ENCODE measurements at places on chromosomes 11 and 22.
A peak's percentile ranks its signal among the peaks of the same experiment; 100 is the strongest.

- no peak for DNase-seq
Measured at GRCh38 chr11:103805688-103806009, 230.8 kb upstream of the DDI1 start.

GRCh38 chr22:17366830-17367229, 2.4 kb upstream of the CECR2 start:
- peak; percentile 64 for DNase-seq

DNA sequence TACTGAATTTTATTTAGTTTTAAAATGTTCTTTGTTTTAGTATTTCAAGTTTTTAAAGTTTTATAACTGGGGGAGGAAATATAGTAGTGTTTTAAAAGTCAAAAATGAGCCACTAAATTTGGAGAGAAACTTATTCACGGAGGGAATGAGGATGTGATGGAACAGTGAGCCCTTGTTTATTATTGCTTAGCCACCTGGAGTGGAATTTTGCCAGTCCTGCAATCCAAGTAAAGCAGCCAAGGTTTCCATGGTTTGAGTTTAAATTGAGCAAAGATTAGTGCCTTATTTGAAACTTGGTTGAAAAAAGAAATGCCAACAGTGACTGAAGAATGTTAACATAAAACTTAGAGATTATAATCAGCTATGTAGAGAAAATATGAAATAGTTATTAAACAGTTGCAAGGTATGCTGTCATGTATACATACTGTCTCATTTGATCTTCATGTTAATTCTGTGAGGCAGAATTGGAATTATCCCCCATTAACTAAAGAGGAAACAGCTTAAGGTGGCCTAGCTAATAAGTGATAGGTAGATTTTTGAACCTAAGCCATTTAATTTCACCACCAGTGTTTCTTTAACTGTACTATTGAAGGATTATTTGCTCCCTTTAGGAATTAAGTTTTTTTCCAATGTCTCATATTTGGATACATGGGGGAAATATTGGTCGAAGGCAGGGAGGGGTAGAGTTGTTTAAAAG, 36.4 kb downstream of the SWAP70 start:
- no peak for DNase-seq

DNA sequence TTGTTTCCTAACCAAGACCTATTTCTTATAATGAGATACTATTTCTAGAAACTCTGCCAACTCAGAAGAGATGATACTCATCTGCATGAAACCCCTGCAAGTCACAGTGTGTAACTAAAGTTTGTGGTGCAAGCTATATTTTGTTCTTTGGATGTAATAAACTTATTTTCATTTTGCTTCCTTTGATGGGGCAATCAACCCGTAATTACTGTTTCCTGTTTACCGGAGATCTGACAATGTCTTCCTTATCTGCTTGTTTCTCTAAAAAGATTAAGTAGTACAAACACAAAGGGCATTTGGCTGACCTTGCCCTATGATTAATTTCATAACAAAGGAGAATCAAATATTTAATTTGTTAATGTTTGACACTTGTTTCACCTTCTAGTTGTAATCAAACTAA, 846.6 kb upstream of the ANO3 start:
- DNase-seq, result no peak

- no peak for DNase-seq
Measured at GRCh38 chr11:17381156-17381555, 7.3 kb downstream of the KCNJ11 start.

- DNase-seq, result no peak
Measured at GRCh38 chr11:28963187-28963586, 855.0 kb downstream of the METTL15 start.

DNA sequence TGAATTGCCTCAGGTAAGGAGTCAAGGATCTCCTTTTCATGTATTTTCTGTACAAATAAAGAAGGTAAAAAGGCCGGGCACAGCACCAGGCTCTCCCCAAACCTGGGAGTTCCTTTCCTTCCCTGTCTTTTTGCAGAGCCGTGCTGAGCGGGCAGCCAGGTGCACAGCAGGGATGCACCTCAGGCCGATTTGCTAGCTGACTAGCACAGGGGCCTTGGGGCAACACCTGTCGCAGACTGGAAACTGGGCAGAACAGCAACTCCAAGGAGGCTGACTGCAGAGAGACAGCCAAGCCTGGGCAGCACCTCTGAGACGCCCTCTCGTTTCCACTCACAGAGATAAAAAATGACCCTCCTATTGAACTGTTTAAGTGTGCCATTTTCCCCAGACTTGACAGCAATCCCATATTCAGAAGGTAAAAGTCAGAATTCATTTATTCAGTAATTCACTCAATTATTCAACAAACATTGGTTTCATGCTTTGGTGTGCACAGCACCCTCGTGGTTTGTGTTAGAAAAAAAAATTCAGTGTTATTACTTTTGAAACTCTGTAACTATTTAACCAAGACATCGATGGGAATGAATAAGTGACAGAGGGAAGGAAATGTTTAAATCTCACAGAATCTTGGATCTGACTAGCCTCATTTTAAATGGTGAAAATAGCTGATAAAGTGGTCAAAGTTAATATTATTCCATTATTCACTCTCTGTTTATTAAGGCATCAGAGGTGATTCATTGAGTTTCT, 120.9 kb downstream of the GALNT18 start:
- DNase-seq, result no peak

DNA sequence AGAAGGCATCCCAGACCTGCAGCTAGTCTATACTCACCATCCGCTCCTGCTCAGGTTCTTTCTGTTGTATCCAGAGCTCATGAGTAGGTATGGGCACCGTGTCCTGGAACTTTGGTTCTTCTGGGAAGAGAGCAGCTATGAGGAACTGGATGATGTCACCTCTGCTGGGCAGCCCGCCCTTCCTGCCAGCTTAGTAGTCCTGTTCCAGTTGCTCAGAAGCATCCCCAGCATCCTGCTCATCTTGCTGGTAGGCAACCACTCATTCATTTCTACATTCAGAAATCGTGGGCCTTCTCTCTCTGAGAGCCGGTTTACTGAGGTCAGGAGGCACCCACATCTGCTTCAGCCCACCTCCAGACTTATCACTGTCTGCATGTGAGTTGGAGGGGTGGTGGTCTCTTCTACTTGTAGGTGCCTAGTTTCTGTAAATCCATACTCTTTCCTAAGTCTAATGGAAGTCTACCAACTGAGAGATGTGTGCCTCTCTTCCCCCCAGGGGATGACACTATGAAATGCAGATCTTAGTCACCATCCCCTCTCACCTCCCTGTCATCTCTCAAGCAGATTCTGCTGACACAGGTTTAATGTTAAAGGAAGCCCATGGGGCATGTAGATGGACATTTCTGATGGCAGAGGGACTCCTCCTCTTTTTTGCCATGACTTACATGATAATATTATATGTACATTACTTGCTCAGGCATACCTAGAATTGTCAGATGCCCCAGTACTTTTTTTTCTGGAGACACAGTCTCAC, 29.6 kb upstream of the CCDC134 start:
- no peak for DNase-seq

GRCh38 chr22:35131525-35132000, 65.6 kb downstream of the ISX start:
- no peak for DNase-seq

GRCh38 chr22:47204002-47204979, 441.8 kb downstream of the TBC1D22A start:
- no peak for DNase-seq

DNA sequence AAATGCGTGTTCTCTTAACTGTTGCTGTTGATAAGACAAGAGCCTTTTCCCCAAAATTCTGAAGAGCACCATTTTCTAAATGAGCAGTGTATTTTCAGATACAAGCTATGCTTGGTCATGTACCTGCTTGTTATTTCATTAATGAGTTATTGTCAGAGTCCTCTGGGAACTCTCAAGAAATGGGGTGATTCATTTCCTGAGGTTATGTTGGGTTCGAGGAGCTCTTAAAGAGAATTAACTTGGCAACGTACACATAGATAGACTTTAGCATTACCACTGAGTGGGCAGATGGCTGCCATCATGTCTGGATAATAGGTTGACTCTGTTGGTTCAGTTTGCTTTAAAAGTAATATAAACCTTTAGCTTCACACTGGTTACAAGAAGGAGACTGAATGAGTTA, 87.9 kb upstream of the SORL1-AS1 start:
- peak; percentile 24 for DNase-seq

All from activated CD8-positive, alpha-beta T cell treated with anti-CD3 and anti-CD28 coated beads for 36 hours (primary cell).